ENCODE measurements at places on chromosomes 7 and 10.

DNA sequence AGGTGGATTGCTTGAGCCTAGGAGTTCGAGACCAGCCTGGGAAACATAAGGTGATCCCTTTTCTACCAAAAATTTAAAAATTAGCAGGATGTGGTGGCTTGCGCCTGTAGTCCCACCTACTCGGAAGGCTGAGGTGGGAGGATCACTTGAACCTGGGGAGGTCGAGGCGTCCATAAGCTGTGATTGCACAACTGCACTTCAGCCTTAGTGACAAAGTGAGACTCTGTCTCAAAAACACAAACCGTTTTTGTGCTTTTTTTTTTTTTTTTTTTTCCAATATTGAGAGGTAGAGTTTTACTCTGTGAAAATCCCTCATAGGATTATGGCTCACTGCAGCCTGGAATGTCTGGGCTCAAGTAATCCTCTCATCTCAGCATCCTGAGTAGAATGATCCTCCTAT lies 14.1 kb downstream of the CCAR1 start:
- no peak for DNase-seq

GRCh38 chr10:67852761-67853160 lies 14.8 kb upstream of the DNAJC12 start:
- DNase-seq = no peak

DNA sequence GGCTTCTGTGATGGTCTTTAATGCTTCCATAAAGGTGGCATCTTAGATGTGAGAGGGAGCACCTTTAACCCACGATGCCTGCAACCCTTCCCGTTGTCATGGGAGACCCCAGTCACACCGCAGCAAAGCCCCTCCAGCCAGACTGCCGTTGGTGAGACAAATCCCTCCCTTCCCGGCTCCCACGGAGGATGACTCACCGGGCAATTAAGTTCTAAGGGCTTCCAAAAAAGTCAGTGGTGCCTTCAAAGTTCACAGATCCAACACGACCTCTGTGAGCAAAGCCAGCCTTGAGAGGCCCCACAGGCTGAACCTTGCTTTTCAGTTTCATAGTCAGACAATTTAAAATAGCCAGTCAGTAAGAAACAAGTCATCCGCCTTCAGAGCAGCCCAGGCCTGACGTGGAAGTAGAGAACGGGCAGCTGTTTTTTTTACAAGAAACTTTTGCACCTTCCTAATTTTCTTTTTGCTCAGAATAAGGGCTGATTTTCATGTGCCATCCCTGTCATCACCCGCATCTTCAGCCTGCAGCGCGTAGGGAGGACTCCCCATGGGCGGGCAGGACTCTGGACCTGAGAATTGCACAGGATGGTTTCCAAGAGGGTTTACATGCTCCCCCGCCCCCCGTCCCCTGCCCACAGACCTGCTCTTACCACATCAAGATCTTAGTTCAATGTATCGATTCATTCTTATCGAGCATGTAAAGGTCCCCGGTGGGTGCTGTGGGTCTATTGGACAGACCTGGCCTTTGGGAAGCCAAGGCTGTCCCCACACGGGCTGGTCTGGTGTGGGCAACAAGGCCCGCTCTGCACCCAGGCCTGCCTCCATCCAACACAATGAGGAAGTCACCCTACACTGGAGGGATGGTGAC lies 333.9 kb downstream of the DNAJB6 start:
- no peak for DNase-seq

DNA sequence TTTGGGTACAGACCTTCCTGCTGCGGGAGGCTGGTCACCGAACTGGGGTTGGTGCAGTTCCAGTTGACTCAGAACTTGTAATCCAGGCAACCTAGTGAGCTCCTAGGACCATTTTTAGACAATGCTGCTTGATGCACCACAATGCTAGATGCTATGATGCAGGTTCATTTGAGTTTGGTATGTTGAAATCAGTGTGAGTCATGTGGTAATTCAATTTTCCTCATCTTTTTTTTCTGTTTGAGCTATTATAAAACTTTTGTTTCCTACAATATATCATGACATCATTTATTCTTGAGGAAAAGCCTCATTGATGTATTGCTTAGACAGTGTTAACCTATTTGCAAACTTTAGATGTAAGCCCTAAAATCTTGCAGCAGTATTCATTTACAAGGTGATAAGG lies 40.9 kb upstream of the MTPN start:
- no peak for DNase-seq

GRCh38 chr10:124709861-124710260 lies 34.3 kb downstream of the FAM53B start:
- no peak for DNase-seq

DNA sequence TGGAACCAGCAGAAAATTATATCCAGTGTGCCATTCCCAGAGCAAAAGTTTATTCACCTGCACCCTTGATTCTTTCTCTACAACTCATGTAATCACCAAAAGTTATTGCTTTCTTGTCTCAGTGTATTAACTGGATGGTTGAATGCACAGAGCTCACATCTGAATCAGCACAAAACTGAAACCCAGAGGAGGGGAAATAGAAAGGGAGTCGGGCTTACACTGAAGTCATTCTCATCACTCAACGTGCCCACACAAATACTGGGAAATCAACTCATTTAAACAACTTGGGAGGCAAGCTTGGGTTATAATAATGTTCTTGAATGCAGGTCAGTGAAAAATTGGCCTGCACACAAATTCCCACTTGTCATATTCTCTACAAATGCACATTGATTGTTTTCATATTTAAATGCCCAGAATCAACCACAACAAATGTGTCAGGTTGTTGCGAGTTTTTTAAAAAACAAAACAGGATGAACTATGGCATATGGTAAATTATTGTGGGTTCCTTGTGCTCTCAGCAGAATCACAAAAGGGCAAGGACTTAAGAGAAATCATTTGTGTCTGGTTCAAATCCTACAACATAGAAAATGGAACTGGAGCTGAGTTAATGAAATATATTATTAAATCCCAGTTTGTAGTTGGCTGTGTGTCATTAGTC lies 125.9 kb upstream of the NOBOX start:
- no peak for DNase-seq

GRCh38 chr7:13198727-13199126 lies 511.3 kb downstream of the ARL4A start:
- no peak for DNase-seq

DNA sequence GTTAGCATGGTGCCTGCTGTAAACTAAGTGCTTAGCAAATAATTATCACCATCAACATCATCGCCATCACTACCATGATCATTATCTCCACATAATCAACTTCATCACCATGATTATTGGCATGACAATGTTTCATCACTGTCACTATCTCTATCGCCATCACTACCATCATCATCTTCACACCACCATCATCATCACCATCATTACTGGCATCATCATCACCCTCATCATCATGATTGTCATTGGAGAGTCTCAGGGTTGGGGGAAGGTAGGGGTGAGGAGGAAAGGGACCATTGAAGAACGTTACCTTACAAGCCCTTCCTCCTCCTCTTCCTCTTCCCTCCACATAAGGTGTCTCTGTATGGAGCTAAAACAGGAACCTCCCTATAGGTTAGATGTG lies 54.9 kb upstream of the GPR26 start:
- DNase-seq = no peak

GRCh38 chr7:96989859-96990317 lies 15.5 kb upstream of the DLX6 start:
- DNase-seq = no peak

DNA sequence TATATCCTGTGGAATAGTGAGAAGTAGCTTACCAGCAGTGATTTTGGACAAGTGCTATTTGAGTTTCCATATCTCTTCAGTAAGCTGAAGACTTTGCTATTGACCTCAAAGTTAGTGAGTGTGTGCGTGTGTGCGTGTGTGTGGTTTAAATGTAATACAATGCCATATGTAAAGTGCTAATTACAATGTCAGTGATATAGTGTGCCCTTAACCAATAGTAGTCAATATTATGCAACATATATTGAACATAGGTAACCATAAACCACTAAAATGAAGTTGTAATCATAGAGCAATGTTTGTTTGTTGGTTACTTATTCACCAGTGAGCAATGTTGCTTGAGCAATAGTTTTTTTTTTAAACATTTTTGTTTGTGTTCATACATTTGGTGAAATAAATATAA lies 309.4 kb downstream of the NXPH1 start:
- DNase-seq = no peak

DNA sequence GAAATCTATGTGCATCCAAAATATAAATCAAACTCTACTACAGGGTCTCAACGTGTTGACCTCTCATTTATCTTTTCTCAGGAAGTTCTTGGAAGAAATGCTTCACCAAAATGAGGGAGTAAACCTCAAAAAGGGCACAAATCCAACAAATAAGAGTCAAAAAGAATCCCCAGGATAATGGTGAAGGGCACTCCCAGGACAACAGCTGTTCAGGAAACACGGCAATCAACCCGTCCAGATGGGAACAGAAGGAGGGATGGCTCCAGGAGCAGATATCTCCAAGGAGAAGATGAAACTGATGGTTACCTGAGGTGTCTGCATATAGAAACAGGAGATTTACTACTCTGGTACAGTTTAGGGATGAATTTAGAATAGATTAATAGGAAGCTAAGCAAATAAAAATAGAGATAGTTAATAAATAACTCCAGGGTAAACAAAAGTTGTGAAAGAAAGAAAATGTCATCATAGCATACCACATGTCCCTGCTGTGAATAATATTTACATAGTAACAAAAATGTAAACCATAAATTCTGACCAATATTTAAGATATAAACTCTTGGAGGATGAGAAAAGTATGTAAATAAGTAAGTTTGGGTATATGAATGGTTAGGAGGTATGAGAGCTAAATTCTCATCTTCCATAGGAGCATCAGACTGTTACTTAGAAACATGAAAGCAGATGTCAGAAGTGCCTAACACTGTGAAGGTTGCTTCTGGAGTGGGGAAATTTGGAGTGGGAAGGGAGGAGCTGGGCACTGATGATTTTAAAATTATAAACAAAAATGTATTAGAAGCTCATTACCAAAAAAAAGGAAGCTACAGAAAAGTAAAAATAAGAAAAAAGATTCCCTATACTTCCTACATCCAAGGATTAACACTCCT lies 237.5 kb upstream of the HPS1 start:
- no peak for DNase-seq

DNA sequence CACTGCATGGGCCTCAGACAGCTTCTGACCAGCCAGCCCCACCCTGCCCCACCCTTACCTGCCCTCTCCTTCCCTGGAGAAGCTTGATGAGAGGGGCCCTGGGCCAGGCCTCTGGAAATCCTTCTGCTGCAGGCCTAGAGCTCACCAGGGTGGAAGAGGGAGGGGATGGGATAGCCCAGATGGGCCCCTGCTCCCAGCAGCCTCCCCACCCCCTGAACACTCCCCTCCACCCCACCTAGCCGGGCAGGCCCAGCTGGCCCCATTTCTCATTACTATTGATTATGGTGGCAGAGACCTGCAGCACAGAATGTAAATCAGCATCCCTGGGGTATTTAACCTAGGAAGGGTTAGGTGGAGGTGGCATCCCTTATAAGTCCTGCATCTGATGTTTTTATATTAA lies 11.6 kb upstream of the RET start:
- no peak for DNase-seq

DNA sequence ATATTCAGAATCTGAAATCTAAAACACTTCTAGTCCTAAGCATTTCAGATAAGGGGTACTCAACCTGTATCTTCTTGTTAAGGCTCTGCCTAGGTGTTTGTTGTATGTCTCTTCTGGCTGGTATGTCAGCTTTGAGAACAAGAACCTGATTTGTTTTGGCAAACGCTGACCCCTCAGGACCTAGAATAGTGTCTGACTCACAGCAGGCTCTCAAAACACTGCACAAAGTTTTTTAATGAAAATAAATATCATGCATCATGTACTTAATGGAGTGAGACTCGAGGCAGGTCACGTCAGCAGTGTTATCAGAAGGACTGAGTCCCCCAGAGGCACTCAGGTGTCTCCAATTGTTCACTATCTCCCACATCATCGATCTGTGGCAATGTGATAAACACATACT lies 99.1 kb downstream of the GLI3 start:
- DNase-seq = no peak

GRCh38 chr10:73366381-73367298 lies 8.0 kb upstream of the CFAP70 start:
- DNase-seq = no peak

DNA sequence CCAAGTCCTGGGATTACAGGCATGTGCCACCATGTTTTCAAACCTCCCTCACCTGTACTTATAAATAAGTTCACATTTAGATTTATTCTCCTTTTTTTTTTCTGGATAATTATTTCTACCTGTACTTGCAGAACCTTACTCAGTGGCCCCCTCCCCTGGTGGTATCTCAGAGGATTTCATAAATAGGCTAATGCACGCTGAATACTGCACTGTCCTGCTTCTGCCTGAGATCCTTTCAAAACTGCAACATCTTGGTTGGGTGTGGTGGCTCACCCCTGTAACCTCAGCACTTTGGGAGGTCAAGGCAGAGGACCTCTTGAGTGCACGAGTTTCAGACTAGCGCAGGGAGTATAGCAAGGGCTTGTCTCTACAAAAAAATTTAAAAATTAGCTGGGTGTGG lies 4.6 kb upstream of the BLVRA start:
- DNase-seq = no peak

DNA sequence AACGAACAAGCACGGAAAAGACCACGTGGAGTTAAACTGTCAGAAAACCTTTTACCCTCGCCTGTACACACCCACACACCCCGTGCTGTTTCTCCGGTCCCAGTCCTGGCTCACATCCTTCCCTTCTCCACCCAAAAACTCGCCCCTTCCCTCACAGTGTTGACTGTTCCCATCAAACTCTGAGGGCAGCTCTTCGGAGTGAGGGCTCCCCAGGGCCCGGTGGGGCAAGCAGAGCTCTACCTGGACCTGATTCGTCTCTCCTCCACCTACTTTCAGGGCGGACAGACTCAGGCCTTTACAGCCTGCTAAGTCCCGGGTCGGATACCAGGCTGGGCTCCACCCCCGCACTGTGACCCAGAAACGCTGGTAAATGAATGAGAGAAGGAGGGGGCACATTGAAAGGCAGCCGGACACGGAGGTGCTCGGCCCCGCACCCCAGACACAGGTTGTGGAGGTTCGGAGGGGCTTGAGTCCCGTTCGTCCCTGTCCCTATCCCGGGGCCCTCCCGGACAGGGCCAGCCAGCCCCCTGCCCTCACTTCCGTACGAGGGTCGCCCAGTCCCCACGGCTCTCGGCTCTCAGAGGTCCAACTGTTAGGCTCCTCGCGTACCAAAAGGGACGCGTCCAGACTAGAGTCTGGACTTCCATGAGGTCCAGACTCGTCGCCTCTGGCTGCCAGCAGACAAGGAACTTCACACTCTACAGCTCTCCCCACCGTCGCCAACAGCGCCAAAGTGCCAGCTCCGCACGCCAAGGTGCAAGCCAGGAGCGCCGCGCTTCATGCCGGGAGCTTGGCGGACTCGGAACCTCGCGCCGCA lies 31.7 kb upstream of the ASL start:
- no peak for DNase-seq

DNA sequence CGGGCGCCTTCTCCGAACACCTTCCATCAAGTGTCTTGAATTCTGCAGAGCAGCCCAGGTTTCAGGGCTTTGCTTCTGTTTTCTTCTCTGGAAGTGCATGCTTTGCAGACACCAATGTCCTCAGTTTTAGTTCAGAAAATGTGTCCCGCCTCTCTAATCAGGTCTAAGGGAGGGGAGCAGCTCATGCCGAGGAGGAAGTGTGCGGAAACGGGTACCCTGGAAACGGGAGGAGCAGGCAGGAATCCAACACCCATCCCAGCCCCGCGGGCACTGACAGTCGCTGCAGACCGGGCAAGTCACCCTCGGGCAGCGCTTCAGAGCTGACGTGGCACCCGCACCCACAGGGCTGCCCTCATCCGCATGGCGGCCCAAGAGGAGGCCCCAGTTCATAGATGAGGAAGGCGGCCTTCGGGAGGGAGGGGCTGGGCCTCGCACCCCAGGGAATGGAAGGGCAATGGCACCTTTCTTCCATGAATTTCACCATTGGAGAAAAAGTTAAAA lies 338.7 kb downstream of the DNAJB6 start:
- DNase-seq = no peak

GRCh38 chr10:48266528-48266927 lies 8.0 kb downstream of the FRMPD2 start:
- DNase-seq = no peak
